DMS153 (cell line): ENCODE measurements at places on chromosomes 12 and 14.

- DNase-seq: no peak
These were observed 339.0 kb downstream of the TMEM121 start for GRCh38 chr14:105865266-105865903.

- DNase-seq: no peak
These were observed 24.2 kb upstream of the NOVA1 start for GRCh38 chr14:26621807-26622560.

GRCh38 chr14:67738740-67739504 lies 37.2 kb downstream of the RDH12 start:
- no peak for DNase-seq

GRCh38 chr14:76581592-76581991 lies 179.7 kb upstream of the VASH1 start:
- DNase-seq: no peak

GRCh38 chr12:131000000-131000486 lies 46.3 kb downstream of the ADGRD1 start:
- no peak for DNase-seq

DNA sequence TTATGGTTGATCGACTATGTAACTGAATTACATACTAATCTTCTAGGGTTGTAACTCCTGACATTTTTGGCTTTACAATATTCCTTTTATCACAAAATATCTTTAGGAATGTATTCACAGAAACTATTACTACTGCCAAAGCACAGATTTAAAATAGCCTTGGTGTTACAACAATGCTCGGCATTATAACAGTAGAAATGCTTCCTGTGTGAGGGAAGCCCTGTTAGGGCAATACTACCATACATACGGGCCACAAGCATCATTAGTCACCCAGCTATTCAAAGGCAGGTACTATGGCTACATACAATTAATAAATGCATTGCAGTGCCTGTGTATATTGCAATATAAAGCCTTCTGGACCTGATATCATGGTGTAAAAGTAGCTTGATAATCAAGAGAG lies 517.8 kb downstream of the C12orf50 start:
- no peak for DNase-seq

DNA sequence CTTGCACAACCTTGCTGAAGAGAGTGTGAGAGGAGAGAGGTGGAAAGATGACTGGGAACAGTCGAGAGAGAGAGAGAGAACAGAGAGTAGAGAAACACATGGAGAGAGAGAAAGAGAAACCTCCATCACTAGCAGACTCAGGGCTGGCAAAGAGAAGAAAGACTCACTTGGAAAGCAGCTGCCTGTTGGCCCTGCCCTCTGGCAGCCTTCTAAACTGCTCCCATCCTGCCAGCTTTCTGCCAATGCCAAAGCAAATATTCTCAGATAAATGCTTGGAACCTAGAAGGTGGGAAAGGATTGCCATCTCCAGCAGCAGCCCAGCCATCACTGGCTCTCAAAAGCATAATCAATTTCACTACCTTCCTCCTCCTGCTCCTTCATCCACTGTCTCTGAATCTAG lies 107.9 kb upstream of the WSCD2 start:
- DNase-seq: no peak

DNA sequence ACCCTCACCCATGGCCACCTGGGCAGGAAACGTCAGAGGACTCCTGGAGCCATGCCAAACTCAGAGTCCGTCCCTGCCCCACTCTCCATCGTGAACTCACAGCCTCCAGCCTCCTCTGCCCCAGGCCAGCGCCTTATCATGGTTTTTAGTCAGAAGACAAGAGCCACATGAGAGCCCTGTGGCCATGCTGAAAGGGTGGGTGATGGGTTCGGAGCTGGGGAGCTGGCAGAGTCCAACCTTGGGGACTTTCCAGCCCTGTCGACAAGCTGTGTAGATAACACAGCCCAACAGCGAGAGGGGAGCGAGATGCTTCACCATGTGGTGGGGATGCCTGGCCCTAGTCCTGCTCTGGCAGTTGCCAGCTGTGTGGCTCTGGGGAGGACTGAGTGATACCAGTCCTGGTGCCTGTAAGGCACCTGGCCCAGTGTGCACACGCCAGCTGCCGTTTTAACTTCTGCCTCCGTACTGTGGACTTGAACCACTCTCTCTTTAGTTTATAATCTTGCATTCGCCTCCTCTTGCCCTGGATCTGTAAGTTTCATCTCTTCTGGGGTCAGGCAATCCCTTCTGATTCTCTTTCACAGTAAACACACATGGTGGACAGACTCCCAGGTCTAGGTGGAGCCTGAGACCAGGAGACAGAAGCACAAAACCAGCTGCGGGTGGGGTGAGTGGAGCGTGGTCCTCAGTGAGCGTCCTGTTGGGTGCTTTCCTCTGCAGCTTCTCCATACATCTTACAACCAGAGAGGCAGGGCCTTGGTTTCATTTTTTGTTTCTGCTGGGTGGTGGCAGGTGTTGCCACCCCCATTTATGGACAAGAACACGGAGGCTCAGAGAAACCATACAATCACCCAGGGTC lies 55.3 kb downstream of the RIN3 start:
- DNase-seq: no peak

GRCh38 chr12:71139153-71139735 lies 18.6 kb downstream of the TSPAN8 start:
- DNase-seq: no peak

GRCh38 chr12:112018571-112019237 lies 5.5 kb downstream of the ERP29 start:
- no peak for DNase-seq

DNA sequence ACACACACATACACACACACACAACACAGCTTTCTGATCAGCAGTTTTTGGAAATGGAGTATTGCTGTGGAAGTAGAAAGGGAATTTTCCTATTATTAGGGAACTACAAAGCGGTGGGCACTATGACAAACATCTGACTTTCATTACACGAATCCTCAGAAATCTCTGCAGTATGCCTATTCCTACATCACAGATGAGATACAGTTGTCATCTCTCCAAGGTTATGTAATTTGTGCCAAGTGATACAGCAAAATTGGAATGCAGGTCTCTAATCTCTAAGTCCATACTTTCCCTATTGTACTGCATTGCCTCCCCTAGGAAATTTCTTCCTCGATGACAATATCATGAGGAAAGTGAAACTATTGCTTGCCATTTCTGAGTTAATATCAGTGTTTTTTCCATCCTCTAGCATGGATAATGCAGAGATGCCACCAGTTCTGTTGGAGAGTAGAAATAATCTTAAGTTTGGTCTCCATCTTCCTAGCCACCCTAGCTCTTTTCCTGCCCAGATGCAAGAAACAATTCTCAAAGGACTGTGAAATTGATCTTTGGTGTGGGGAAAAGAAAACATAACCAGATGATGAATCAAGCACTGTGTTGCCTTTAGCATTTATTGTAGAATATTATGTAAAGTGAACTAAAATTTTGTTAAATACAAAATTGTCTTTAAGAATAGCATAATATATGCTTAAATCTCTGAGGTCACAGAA lies 94.7 kb downstream of the ERGIC2 start:
- no peak for DNase-seq

DNA sequence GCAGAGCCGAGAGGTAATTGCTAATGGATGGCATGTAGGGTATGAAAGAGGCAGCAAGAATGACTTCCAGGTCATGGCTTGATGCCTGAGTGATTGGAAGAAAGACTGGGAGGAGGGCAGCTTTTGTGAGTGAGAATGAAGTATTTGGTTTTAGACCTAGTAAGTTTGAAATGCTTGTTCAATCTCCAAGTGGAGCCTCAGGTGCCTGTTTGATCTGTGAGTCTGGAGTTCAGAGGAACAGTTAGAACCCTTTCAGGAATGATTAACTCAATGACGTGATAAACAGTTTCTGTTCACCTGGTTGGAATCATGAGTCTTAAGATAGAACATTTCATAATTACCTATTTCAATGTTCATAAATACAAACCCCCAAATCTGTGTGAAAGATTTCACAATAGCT lies 10.4 kb downstream of the KCNJ8 start:
- DNase-seq: no peak

- DNase-seq: no peak
These were observed 37.1 kb downstream of the SOCS2 start for GRCh38 chr12:93609281-93610192.

DNA sequence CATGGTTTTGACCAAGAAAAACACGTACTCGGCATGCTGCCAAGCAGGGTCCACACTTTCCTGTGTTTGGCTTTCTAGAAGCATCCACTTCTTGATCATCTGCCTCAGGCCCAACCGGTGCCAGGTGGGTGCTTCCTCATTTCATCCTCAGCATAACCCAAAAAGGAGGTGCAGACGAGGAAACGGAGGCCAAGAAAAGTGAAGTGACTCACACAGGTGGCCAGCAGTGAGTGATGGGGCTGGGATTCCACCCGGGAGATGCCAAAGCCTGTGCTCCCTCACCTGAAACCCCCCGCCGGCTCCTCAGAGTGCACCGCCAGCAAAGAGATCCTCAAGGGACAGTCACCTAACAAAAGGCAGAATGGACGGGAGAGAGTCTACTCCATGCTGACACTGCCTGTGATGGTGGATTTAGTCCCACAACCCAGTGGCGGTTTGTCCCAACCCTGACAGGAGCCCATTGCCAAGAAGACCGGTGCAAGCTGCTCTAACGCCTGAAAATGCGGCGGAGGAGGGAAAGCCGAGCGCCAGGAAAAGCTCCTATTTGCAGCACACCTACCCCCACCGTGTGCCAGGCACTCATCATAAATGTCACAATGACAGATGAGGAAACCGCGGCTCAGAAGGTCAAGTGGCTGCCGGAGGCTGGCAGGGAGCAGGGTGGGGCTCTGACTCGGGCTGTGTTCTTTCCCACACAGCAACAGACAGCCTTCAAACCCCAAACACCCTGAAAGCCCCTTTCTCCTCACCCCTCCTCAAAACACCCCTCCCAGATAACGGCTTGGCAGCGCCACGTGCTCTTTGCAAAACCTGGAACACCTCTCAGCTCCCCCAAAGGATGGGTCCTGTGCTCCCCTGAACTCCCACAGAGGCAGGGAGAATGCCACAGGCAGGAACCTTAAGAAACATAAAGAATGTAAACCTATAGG lies 18.8 kb downstream of the BCL11B start:
- DNase-seq: no peak

- no peak for DNase-seq
These were observed 18.6 kb upstream of the CRIP2 start for GRCh38 chr14:105455766-105456660.

DNA sequence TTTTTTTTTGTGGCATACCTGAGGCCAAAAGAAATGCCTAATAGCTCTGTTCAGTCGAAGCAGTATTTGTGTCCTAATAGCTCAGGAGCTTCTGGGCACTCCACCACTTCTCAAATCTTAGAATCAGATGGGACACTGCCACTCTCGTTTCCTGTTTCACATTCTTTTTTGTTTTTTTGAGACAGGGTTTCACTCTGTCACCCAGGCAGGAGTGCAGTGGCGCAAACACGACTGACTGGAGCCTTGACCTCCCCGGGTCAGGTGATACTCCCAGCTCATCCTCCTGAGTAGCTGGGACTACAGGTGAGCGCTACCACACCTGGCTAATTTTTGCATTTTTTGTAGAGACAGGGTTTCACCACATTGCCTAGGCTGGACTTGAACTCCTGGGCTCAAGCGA lies 52.7 kb downstream of the SPPL3 start:
- no peak for DNase-seq

DNA sequence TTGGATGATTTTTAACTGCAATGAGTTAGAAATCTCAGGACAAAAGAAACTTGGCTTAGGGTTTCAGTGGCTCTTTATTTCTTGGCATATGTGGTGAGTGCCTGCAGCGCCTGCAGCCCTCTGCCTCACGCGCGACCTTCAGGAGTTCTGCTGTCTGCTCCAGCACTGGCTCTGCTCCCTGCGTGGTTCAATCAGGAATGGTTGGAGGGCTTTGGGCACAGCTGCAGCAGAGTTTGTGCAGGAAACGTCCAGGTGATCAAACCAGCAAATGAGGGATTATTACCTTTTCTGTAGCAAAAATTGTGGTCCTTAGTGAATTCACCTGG lies 19.8 kb downstream of the PPM1H start:
- no peak for DNase-seq

DNA sequence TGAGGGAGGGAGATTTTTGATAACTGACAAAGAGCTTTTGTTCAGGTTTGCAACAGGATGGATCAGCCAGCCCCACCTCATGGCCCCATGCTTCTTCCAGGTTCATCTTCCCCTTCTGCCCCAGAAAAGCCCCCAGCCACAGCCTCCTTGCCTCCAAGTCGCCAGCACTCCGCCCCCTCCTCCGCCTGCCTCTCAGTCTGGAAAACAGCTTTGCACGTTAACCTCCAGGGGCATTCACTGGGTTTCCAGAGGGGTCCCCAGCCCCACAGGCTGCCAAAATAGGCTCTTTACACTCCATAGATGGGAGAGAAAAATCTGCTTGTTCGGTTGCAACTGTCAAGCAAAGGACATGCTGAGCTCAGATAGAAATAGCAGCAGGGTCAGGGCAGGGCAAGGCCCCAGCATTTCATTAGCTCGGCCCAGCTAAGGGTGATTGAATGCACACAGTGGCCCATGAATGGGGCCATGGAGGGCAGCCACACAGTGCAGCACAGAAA lies 253.6 kb downstream of the ZFP36L1 start:
- no peak for DNase-seq
